Activated CD8-positive, alpha-beta memory T cell treated with anti-CD3 and anti-CD28 coated beads, Interleukin-2, amount 10 ng/mL, durations not matched to agents 7 days and 5 days (primary cell): ENCODE measurements at places on chromosomes 5 and 9.

GRCh38 chr9:102459828-102460227 lies 535.3 kb upstream of the CYLC2 start:
- no peak for DNase-seq
- no peaks in the 10 kb centered on the region for H3K4me1 ChIP-seq
- H3K27ac ChIP-seq: no peak overlapping the region
- H3K4me3 ChIP-seq: no peak overlapping the region
- no peaks in the 10 kb centered on the region for H3K36me3 ChIP-seq

GRCh38 chr5:6705959-6706358 lies 7.3 kb upstream of the TENT4A start:
- no peak overlapping the region for H3K27ac ChIP-seq
- peaks cover 11% of the 10 kb centered on the region for H3K4me1 ChIP-seq
- H3K36me3 ChIP-seq: no peaks in the 10 kb centered on the region
- H3K4me3 ChIP-seq: no peak overlapping the region
- H3K27me3 ChIP-seq: peaks cover 8% of the 10 kb centered on the region

- peaks cover 2% of the 10 kb centered on the region for H3K27me3 ChIP-seq
- no peak overlapping the region for H3K27ac ChIP-seq
- H3K36me3 ChIP-seq: no peaks in the 10 kb centered on the region
- H3K4me1 ChIP-seq: peaks cover 9% of the 10 kb centered on the region
- no peak for DNase-seq
Measured at GRCh38 chr5:119420169-119420568, 32.1 kb upstream of the HSD17B4 start.

GRCh38 chr5:149164731-149165130 lies 23.4 kb downstream of the ABLIM3 start:
- peaks cover 17% of the 10 kb centered on the region for H3K27me3 ChIP-seq
- no peak overlapping the region for H3K27ac ChIP-seq
- H3K4me3 ChIP-seq: no peak overlapping the region
- H3K36me3 ChIP-seq: no peaks in the 10 kb centered on the region

DNA sequence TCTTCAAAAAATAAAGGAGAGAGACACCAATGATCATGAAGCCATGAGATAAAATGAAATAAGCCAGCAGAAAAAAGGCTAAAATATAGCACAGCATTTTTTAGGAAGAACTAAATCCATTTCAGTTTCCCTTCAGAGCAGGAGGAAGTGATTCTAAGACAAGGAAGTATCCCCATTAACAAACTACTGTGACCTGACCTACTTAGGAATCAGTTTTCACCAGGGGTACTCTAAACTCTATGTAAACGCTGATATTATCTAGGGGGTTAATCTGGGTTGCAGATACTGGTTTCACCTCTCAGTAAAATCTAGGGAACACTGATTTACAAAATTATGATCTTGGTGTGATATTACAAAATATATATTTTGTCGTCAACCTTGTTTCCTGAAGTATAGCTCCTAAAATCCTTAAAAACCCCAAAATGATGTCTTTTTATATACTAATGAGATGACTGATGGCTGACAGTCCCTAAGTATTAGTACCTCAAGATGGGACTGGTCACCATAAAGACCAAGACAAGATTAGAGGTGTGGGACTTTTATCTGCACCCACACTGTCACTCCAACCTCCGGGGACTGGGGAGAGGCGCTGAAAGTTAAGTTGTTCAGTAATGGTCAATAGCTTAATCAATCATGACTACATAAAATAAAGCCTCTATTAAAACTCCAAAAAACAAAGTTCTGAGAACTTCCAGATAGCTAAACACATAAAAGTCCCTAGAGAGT lies 2.9 kb upstream of the FNBP1 start:
- no peak for DNase-seq
- peaks cover 43% of the 10 kb centered on the region for H3K4me1 ChIP-seq
- H3K36me3 ChIP-seq: peaks cover 11% of the 10 kb centered on the region
- H3K27me3 ChIP-seq: no peaks in the 10 kb centered on the region
- peak overlapping the region; percentile 59 for H3K4me3 ChIP-seq
